T1000 (cell line): ENCODE measurements at places on chromosomes 16 and 17.

- DNase-seq, result no peak
These were observed 11.5 kb upstream of the RIPOR1 start for GRCh38 chr16:67517155-67517445.

GRCh38 chr17:44065668-44066203, 735 bp downstream of the LSM12 start:
- DNase-seq, result no peak

DNA sequence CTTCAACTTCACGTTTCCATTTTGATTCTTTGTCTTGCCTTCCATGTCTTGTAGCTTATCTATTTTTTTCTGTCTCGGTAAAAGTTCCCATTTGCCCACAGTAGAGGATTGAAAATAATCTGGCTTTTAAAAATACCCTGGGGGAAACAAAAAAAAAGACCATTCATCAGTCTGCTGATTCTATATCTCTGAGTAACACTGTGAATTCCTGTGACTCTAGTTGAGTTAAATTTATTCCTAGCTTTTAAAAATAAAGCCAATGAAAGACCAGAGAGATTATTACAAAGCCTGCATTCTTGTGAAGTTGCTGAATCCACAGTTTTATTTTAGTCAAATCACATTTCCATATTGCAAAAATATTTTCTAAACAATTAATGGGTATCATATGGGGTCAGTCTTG, 532.3 kb downstream of the CDH13 start:
- DNase-seq, result no peak

DNA sequence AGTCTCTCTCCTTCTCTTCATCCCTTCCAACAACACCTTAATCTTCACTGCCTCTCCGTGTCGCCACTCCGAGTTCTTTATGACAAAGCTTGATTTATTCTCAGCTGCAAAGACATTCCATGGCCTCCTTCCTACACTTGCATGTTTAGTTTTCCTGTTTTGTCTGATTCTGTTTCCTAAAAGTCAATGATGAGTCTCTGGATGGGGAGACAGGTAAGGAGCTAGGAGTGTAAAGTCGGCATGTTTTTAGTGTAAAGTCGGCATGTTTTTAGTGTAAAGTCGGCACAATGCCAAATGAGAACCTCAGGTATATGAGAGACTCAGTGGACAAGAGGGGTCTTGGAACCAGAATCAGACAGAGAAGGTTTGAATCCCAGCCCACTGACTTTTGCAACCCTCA, 362.3 kb upstream of the EEF2KMT start:
- no peak for DNase-seq

DNA sequence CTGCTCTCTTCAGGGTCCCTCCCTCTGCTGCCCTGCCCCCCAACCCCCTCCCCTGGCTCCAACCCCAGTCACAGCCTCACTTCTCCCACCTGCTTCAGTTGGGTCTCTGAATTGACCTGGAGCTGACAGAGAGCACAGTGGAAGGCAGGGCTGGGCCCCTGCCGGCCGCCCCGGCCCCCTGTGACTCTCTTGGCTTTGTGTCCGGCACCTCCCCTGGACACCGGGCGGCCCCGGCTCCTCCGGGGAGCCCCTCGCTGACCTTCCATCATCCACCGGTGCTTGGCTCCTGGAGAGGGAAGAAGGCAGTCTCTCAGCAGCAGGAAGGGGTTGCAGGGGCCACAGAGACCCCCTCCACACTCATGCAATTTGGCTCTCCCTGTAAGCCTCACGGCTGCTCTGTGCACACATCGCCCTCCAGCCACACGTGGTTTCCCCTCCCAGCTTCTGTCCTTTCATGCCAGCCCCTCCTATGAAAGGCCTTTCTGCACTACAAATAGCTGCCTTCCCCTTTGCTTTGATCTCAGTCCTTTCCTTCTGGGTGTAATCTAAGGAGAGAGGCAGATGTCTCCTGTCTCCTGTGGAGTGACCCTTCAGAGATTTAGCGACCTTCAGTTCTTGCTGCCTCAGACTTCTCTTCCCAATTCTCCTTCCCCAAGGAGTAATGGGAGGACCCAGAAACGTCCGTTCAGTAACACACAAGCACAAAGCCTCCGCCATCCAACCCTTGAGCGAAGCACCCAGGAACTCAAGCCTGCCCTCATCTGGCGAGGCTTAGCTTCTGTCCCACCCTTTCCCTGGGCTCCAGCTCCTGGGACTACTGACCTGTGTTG, 8.3 kb downstream of the NKIRAS2 start:
- no peak for DNase-seq

GRCh38 chr16:8714174-8714573, 39.8 kb downstream of the ABAT start:
- no peak for DNase-seq

DNA sequence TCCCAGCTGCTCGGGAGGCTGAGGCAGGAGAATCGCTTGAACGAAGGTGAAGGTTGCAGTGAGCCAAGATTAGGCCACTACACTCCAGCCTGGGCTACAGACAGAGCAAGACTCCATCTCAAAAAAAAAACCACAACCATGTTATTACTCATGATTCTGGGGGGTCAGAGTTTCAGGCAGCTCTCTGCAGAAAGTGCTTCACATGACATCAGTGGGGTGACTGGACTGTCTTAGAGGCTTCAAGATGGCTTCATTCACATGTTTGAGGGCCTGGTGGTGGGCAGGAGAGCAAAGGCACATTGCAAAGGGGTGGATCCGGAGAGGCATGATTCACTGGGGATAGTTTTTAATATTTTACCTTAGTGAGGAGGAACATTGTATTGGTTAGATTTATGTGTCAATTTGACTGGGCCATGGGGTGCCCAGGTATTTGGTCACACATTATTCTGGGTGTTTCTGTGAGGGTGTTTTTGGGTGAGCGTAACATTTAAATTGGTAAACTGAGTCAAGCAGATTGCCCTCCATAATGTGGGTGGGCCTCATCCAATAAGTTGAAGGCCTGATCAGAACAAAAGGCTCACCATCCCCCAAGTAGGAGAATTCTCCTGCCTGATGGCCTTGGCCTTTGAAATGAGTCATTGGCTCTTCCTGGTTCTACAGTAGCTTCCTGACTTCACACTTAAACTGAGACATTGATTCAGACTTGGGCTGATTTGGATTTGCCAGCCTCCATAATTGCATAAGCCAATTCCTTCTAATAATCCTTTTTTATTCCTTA, 109.8 kb downstream of the GOSR1 start:
- no peak for DNase-seq

DNA sequence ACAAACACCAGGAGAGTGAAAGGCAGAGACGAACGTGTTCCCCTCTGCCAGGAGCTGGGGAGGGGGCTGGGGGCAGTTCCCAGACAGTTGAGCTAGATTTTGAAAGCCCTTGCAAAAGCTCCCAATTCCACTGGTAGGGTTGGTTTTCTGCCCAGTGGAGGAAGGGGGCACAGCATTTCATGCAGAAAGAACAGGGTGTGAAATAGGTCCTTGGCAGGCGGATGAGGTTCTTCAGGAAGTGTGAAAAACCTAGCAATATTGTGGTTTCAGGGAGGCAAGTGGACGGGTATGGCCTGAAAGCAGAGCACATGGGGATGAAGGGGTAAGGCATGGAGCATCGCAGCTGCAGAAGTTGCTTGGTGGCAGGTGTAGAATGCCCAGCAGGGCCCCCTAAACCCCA, 248.3 kb downstream of the KATNIP start:
- DNase-seq, result no peak

DNA sequence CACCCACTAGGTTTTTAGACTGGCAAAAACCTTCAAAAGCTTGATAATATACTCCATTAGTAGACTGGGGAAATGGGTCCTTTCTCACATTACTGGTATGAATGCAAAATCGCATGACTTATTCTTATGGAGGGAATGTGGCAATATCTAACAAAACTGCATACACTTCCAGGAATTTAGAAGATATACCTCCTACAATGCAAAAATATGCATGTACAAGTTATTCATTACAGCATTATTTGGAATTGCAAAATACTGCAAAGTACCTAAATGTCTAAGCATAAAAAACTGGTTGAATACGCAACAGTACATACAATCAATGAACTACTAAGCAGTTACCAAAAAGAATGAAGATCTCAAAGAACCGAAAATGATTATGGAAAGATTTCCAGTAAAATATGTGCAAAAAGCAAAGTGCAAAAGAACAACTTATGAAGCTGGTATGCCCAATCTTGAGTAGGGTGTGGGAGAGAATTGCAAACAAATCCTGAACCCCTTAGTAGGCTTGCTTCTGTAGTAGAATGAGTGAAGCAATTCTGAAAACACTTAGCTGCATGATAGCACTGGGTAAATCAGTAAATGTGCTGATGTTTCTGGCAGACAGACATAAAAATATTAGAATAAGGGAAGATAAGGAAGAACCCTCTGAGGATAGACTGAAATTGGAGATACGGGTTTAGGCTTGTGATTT, 180.1 kb downstream of the PARN start:
- DNase-seq, result no peak

DNA sequence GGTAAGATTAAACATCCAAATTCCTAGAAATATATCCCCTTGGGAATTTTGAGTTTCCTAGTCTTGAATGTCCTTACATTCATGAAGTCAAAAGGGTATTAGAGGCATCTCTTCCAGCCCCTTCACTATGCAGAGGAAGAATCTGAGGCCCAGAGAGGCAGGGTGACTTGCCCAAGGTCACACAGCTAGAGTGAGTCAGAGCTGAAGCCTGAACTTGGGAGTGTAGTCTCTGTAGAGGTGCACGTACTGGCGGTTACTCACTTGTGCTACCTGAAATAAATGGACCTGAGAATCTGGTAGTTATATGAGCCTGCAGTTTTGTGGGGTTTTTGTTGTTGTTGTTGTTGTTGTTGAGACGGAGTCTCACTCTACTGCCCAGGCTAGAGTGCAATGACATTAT, 164.0 kb downstream of the XYLT1 start:
- DNase-seq, result no peak

DNA sequence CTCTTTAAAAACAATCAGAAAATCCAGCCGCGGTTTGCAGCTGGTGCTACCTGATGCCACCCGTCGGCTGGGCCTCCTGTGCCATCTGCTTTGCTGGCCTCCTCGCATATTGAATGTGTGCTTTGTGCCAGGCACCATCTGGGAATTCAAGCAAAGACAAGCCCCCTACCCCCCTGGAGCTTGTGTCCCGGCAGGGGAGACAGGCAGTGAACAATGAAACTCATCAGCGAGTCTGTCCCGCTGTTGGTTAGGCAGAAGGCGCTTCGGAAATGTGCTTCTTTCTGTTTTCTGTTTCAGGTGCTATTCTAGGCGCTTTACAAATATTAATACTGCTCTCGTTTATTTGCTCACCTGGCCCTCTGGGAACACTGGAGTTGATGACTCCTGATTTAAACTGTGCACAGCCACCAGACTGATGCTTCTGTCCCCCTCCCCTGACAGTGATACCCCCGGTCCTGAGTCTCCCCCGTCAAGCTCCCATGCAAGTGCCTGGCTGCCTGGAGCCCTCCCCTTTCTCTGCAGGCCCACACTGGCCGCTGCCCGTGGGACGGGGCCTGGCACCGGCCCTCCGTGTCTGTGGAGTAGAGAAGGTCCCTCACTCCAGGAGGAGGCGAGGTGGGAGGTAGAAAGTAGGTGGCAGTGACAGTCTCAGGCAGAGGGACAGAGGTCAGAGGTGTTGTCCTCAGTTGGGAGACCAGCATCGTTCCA, 126.1 kb upstream of the PLCG2 start:
- DNase-seq, result no peak

GRCh38 chr17:75876190-75876937, 2.0 kb downstream of the TRIM47 start:
- no peak for DNase-seq

DNA sequence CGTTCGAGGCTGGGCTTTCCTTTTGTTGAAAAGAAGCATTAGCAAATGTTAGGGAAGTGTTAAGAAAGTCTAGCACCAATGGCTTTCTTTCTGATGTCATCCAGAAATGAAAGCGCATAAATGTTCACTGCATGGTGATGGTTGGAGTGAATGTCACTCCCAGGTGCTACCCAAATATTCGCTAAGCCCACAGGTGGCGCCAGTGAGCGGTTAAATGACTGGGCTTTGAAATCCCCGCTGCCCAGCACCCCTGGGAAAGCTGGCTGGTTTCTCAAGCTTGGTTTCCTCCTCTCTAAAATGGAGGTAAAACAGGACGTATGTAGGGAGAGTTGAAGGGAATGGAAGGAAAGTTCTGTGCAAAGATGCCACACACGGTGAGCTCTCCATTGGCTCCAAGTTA, 104.4 kb downstream of the IRX5 start:
- DNase-seq, result no peak

DNA sequence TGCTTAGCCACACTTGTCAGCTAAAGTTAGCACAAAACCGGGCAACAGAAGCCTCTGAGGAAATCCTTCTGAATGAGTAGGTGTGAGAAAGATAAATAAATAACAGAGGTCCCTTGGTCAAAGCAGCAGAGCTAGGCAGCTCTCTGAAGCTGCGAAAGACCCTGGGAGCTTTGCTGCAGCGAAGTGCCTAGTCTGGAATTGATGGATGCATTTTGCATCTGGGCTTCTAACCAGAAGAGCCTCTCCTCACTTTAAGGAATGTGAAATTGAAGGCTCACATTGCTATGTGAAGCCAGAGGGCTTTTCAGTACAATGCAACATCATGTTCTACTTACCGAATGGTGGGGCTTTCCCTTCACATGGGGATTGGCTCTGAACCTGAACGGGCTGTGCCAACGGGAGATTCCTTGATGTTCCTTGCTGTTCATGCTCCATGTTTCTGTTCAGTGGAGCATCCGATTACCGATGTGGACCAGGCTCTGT, 274.6 kb downstream of the HS3ST3B1 start:
- no peak for DNase-seq

- no peak for DNase-seq
These were observed 314.7 kb downstream of the CDH8 start for GRCh38 chr16:61721544-61721943.

GRCh38 chr16:2985893-2986355, 5.7 kb upstream of the PKMYT1 start:
- DNase-seq, result no peak

GRCh38 chr17:40151414-40151963, 11.2 kb downstream of the CASC3 start:
- no peak for DNase-seq

GRCh38 chr17:14797021-14797420, 468.1 kb downstream of the PMP22 start:
- DNase-seq, result no peak

GRCh38 chr17:21285164-21286065, 904 bp downstream of the MAP2K3 start:
- no peak for DNase-seq

- DNase-seq, result no peak
These were observed 4.6 kb upstream of the C17orf99 start for GRCh38 chr17:78141437-78142118.

DNA sequence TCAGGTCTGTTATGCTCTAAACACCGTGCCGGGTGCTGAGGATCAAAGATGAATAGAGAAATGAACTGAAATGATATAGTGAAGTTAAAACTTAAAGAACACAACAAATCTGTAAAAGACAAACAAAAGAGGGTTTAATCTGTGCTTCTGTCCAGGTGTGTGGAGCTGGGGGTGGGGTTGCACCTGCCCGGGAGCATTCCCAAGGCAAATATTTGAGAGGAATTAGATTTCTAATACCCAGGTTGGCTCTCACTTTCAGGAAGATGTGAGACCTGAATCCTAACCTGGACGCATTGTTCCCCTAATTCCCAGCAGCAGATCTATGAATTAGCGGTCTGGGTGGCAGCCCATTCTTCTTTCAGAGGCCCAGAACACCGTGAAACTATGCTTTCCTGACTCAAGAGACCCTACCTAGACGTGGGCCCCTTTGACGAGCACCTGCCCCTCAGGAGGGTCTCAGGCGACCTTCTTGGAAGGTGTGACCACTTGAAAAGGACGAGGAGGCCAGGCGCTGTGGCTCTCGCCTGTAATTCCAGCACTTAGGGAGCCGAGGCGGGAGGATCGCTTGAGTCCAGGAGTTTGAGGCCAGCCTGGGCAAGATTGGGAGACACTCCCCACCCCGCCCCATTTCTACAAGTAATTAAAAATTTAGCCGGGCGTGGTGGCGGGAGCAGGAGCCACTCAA, 677 bp upstream of the RANGRF start:
- DNase-seq, result no peak
